ENCODE measurements at places on chromosomes 16 and 17. TPM values are rescaled to one million over a fixed set of nuclear protein-coding genes. Genes with fewer than 3 reads are reported as not detected.

The PIEZO1 gene
- 12.9 TPM for polyA plus RNA-seq

- DNase-seq, result no peak
Measured at GRCh38 chr16:67187175-67187890, 2.6 kb downstream of the EXOC3L1 start.

- no peak for DNase-seq
Measured at GRCh38 chr17:59642565-59642964, 22.9 kb downstream of the CLTC start.

DNA sequence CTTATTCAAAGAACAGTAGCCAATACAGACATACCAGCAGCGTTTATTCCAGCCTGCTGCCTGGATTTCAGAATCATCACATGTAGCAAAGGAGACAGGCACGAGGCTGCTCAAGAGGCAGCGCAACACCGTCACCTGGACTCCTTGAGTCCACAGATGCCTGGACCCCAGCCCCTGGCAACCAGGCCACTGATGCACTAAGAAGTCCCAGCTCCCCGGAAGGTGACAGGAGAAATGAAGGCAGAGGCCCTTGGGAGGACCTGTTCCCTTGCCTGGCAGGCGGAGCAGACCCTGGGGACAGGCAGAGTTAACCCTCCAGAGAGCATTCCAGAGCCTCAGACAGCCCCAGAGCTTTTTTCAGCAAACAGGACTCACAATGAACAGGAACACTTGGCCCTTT, 16.5 kb downstream of the SMIM5 start:
- DNase-seq, result no peak

GRCh38 chr17:33121272-33121671, 129.6 kb downstream of the SPACA3 start:
- no peak for DNase-seq

DNA sequence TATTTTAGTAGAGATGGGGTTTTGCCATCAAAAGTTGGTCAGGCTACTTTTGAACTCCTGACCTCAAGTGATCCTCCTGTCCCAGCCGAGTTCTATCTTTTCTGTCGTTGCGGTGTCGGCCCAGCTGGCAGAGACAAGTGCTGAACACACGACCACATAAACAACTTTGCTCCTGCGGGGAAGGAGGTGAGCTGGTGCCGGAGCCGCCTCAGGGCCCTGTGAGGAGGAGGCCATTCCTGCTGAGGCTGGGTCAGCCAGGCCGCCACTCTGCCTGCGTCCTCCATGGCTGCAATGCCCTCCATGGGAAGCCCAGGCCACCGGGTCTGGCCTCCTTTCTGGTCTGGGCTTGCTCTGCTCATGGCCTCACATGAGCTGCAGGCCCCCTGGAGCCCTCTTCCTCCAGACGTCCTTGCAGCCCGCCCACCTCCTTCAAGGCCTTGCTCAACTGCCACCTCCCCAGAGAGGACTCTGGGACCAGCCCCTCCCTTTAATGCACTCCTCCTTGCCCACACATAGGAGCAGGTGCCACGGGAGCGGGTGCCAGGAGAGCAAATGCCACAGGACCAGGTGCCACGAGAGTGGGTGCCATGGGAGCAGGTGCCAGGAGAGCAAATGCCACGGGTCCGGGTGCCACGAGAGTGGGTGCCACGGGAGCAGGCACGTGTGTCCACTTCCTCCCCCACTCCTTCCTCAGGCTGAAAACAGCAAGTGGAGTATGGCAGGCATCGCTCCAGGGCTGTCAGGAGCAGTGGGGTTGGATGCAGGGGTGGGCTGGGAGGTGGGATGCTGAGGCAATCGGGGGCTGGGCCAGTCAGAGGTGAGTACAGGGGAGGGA, 28.4 kb upstream of the CBFA2T3 start:
- no peak for DNase-seq
